ENCODE measurements at places on chromosomes 13 and 19.

DNA sequence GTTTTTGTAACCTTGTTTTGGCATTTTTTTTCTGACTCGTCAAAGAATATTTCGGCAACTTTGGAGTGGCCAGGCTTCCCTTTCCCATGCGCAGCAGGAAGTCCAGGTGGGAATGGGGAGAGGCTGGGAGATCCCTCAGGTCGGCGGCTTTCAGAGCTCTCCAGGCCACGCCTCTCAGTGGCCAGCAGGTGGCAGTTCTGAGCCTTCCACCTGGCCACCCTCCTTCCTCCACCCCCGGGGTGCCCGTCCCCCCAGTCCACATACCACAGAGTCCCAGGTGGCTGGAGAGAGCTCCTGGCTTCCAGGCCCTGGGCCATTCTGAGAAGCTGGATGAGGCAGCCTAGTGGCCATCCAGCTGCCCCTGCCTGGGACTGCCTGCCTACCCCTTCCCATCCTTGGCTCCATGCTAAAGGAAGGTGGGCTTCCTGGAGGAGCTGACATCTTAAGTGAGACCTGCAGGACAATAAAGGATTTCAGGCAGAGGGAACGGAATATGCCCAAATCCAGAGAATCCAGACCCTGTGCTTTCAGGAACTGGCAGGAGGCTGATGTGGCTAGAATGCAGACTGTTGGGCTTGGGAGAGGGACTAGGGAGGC is 46.3 kb downstream of the CCNE1 start:
- no peak for DNase-seq

GRCh38 chr13:86918682-86919081 is 752.5 kb upstream of the SLITRK5 start:
- DNase-seq: no peak

DNA sequence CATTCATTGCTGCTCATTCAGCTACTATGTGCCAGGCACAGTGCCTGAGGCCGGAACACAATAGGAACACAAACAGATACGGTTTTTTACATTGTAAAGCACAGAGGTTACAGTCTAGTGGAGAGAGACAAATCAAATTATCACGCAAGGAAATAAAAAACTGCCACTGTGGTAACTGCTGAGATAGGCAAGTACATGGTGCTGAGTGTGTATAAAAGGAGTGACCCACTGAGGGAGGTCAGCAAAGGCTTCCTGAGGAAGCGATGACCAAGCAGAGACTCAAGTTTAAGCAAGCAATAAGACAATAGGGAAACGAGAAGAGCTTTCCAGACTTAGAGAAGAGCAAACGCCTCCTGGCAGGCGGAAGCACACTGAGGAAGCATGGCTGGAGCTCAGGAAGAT is 56.4 kb downstream of the NUFIP1 start:
- DNase-seq: no peak

DNA sequence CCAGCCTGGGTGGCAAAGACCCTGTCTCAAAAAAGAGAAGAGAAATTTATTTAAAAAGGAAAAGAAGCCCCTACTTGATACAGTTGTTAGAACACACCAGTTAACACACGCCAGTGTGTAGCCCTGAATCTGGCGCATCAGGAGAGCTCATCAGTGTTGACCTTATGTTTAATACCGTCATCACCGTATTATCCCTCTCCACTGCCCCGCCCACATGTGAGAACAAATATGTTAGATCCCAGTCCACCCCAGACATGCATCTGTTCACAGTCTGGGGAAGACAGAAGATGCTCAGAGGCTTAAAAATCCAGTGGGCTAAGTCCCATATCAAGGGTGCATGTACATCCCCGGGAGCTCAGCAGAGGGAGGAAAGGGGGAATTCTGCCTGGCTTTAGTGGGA is 155.2 kb downstream of the DPF1 start:
- DNase-seq: no peak

DNA sequence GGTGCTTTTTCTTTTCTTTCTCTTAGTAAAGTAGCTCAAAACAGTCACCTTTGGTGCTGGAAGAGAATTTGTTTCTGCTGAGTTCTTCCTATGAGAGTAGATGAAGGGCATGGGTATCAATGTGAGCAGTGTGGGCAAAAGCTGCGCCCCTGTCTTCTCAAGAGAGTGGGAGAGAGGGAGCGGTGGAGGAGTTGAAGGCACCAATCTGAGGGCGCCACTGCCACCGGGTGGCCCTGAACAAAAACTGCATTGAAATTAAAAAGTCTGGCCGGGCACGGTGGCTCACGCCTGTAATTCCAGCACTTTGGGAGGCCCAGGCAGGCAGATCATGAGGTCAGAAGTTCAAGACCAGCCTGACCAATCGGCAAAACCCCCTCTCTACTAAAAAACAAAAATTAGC is 28.7 kb upstream of the EPHX3 start:
- DNase-seq: peak; percentile 40

DNA sequence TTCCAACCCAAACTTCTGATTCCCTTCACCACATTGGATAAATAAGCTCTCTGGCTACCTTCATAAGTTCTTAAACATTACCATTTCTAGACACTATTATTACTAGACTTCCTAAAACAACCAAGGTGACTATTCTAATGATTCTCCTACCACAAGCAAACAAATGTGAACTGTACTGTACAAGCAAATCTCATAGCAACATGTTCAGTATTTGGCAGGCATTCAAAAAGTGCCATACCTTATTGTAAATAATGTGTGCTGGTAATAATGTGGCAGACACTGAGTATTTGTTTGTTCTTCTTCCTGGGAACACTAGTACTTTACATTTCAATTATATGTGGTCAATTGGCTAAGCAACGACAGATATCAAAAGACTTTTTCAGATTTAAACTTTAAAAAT is 986.0 kb upstream of the SPRY2 start:
- DNase-seq: no peak
